ELF-1 (cell line): ENCODE measurements at places on chromosomes 1 and 21.
A peak's percentile ranks its signal among the peaks of the same experiment; 100 is the strongest.

GRCh38 chr1:231187571-231187970 is 25.7 kb downstream of the TRIM67 start:
- DNase-seq, result no peak

DNA sequence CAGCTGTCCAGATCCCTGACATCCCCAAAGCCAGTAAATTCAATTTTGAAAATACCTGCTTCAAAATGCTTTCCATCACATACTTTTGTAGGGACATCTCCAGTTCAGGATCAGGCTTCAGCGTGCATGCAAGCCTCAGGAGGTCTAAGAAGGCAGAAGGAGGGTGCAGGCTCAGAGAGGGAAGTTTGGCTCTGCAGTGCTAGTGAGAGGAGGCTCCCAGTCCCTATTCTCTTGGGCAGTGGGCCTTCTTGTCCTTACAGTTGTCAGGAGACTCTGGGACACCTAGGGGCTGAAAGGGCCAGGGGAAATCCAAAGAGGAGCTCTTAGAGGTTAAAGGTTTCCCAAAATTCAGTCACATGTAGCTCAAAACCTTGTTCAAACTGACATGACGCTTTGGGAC is 20.1 kb downstream of the ADCY10 start:
- no peak for DNase-seq

DNA sequence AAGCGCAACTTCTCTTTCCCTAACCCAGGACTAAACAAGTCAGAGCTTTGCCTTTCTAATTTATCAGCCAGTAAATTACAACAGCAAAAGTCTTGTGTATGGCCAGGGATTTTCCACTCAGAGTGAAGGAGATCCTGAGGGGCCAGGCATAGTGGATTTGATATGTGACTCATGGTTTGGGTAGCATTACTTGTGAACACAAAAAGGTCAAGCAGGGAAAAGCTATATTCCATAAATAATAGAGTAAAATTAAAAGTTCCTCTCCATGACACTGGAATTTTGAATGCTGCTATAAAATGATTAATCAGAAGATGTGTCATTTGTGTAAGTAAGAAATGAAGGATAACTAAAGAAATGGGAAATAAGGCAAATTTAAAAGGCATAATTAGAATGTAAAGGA is 284.8 kb downstream of the HLX start:
- no peak for DNase-seq

- DNase-seq, result no peak
Measured at GRCh38 chr1:217135569-217135915, 412.3 kb upstream of the ESRRG start.

GRCh38 chr1:42845866-42846256 is 552 bp upstream of the ZNF691 start:
- no peak for DNase-seq

GRCh38 chr21:25890001-25890400 is 155.2 kb downstream of the GABPA start:
- no peak for DNase-seq

- DNase-seq, result peak; percentile 17
Measured at GRCh38 chr1:7781923-7782495, 2.1 kb upstream of the PER3 start.

GRCh38 chr21:24411429-24411828 is 1195.9 kb downstream of the MRPL39 start:
- no peak for DNase-seq

DNA sequence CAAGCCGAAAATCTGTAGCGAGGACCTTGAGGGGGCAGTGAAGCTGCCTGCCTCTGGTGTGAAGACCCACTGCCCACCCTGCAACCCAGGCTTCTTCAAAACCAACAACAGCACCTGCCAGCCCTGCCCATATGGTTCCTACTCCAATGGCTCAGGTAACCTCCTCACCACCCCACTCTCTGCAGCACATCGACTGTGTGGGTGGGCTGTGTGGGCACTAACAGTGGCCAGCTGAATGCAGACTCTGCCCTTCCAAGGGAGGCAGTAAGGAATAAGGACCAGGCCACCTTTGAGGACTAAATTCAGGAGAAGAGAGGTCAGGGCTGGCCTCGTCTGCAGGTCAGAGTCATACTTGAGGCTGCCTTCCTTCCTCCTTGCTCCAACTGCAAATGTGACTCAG is 25.5 kb upstream of the SARS1 start:
- no peak for DNase-seq

- DNase-seq, result no peak
Measured at GRCh38 chr1:77170687-77171086, 48.5 kb downstream of the PIGK start.

GRCh38 chr1:113456967-113457366 is 66.7 kb downstream of the MAGI3 start:
- DNase-seq, result no peak

DNA sequence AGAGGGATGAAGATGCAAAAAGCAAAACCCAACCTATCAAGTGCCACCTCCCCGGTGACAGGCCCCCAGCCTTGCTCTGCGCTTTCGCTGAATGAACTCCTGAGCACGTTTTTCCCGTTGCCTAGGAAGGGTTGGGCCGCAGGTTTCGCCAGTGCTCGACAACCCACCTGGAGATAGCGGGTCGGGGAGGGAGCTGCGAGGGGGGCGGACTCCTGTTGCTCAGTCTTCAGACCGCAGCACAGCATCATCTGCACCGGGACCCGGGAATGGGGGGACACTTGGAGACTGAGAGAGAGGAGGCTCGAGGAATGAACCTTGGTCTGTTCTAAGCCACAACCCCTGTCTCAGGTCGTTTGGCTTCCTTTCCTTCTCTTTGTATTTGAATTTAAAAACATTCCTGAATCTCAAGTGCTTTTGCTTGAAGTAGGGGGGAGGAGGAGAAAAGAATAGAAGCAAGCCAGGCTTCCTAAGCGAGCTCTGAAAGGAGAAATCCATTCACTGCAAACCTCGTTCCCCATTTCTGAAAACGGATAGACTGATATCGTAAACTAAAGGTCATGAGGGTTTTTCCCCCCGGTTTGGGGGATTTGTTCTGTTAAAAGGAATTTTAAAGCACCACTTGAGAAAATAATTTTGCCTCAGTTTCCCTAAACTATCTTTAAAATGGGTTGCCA is 1.2 kb downstream of the AK5 start:
- DNase-seq, result no peak

DNA sequence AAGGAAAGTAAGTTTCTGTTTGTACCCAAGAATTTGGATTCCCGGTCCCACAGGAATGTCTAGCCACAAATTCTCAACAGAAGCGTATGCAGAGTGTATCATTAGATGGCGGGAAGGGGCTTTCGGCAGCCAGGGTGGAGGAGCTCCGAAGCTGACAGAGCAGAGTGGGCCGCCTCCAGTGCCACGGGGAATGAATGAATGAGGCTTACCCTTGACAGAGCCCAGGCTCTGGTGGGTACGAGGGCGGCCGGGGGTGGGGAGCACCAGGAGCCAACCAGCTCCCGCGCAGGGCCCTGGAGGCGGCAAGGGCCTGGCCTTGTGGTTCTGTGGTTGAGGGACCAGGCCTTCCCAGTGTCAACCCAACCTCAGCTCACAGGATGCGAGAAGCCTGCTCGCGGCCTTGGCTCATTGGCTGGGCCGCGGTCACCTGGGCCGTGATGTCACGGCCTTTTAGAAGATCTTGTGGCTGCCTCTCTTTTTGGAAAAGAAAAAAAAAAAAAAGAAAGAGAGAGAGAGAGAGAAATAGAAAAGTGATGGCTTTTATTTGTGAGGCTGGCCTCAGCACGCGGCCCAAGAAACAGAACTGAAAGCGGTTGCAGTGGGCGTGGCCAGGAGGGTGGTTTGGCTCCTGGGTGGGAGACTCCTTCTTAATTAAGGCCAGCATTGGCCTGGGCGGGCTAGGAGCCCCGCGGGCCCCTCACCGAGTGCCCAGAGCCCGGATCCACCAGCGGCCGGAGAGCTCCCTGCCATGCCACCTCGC is 34.9 kb upstream of the RUNX3 start:
- no peak for DNase-seq

GRCh38 chr1:212683357-212683722 is 16.3 kb downstream of the BATF3 start:
- DNase-seq, result no peak

DNA sequence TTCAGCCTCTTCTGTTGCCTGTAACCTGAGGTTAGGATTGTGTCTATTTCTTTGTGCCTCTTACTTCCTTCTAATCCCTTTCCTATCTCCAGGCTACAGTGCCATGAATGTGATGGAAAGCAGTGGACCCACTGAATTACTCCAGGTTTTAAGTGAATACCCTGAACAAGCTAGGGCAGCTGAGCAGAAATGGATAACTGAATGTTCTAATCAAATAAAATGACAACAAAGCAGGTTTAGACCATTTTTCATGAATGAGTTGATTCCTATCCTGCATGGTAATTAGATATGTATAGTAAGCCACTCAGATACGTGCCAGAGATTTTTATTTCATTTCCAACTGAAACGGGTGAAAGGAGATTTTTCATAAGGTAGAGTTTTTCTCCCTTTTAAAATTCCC is 127.5 kb upstream of the ZP4 start:
- no peak for DNase-seq

GRCh38 chr1:10756842-10757241 is 39.6 kb downstream of the CASZ1 start:
- DNase-seq, result no peak

GRCh38 chr21:37531431-37531932 is 164.9 kb downstream of the DYRK1A start:
- peak; percentile 51 for DNase-seq

- DNase-seq, result no peak
Measured at GRCh38 chr1:180040034-180040433, 85.4 kb downstream of the CEP350 start.

DNA sequence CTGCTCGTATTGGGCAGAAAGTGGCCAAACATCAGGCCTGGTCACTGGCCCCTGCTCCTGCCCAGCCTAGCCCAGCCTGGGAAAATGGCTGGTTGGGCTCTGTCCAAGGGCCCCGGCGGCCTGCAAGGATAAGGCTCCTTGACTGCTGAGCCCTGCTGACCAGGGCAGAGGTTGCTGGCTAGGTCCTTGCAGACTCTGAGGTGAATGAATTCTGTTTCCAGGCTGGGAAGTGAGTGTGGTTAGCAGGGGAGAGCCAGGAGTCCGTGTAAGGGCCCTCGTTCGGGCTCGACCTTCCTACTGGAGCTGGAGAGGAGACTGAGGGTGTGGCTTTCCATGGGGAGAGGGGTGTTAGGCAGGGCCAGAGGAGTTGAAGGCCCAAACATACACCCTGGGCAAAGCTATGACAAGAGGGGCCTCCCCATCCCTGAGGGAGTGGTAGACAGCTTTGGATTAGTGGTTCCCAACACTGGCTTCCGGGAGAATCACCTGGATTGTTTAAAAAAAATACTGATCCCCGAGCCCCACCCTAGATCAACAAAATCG is 20.6 kb downstream of the CSF1 start:
- DNase-seq, result peak; percentile 99

GRCh38 chr21:31873696-31874599 is 1.1 kb downstream of the HUNK start:
- DNase-seq, result peak; percentile 65

GRCh38 chr1:1554926-1555915 is 14.8 kb upstream of the TMEM240 start:
- DNase-seq, result peak; percentile 63

DNA sequence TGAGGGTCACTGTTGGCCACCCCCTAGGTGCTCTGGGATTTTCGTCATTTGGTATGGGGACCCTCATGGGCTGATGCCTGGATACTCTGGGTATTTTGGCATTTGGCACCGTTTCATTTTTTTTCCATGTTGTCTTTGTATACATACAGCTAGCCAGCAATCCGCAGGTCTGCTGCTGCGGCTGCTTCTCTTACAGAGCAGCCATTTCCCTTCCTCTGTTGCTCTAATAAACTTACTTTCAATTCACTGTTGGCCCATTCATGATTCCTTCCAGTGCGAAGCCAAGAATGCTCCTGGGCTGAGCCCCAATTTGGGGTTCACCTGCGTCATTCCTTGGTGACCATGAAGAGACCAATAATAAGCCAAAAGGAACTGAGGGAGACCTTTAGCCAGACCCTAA is 21.5 kb downstream of the GON4L start:
- peak; percentile 18 for DNase-seq

DNA sequence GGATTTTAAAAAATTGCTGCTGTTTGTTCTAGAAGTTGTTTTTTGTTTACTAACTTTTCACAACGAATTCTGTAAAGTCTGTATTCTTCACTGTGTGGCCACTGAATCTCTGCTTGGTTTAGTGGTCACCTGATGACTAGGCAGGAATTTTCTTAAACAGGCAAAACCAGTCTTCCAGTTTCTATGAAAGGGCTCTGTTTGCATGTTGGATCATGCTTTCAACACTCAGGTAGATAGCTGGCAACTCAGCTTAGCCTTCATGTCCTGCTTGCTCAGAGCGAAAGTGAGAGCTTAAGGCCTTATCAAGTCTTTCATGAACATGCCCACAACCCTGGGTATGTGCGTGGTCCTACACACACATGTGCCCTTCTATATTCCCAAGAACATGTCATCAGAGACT is 52.4 kb upstream of the CCDC190 start:
- no peak for DNase-seq

DNA sequence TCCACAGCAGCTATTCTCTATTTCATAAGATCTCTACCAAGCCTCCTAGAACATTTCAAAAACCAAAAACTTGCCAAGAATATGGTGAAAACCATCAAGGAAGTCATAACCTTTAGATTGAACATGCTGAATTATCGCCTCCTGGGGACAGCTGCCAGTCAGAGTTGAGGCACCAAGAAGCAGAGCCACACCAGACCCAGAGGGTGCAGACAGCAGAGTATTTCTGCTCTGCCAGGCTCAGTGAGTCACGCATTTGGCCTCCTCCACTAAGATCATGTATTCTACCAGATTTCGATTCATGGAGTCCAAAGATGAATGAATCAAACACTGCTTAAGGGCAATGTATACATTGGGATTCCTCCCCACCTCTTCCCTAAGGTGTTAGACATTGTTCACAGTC is 2.1 kb downstream of the F3 start:
- no peak for DNase-seq

- DNase-seq, result no peak
Measured at GRCh38 chr1:57747818-57748217, 324.0 kb upstream of the DAB1 start.

- no peak for DNase-seq
Measured at GRCh38 chr1:150692720-150693119, 4.2 kb downstream of the GOLPH3L start.

DNA sequence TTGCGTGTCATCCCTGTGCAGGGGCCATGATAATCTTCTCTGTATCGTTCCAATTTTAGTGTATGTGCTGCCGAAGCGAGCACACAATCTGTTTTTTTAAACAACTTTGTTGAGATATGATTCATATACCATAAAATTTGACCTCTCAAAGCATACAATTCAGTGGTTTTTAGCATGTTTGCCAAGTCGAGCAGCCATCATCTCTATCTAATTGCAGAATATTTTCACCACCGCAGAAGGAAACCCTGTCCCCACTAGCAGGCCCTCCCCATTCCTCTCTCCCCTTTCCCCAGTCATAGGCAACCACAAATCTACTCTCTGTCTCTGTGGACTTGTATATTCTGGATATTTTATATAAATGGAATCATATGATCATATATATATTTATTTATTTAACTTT is 78.7 kb upstream of the TINAGL1 start:
- DNase-seq, result no peak

GRCh38 chr1:91958926-91959325 is 9.7 kb downstream of the BRDT start:
- no peak for DNase-seq
